MV-4-11 (cell line): ENCODE measurements at places on chromosomes 5 and 9.

GRCh38 chr9:73167614-73168013 lies 15.9 kb downstream of the ANXA1 start:
- DNase-seq: no peak

- DNase-seq: no peak
Measured at GRCh38 chr5:154791535-154791934, 36.4 kb downstream of the LARP1 start.

GRCh38 chr5:62199792-62200716 lies 106.0 kb upstream of the KIF2A start:
- DNase-seq: peak; percentile 56

GRCh38 chr5:173573126-173573960 lies 43.1 kb downstream of the BOD1 start:
- peak; percentile 6 for DNase-seq

GRCh38 chr5:101278917-101279316 lies 375.8 kb upstream of the ST8SIA4 start:
- no peak for DNase-seq

DNA sequence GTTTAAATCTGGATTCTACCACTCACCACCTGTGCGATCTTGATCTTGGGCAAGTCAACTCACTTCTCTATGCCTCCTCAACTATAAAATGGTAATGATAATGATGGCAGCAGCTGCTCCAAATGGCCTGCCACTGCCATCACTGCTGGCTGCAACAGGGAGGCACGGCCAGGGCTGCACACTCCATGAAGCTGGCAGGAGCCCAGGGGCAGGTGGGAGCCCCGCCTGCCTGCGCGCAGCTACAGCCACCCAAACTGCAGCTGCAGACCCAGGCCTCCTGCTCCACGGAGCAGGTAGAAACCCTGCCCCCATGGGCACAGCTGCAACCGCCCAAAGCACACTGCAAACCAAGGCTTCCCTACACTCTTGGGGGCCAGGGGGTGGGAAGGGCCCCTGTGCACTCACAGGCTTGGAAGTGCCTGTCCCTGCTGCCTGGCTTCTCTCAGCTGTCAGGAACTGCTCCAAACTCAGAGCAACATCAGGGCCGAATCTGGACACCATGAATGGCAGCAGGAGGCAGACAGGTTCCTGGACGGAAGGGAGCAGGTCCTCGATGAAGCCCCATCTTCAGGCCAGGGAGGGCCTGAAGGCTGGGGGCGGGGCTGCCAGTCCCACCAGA lies 57.6 kb downstream of the PRELID2 start:
- no peak for DNase-seq

DNA sequence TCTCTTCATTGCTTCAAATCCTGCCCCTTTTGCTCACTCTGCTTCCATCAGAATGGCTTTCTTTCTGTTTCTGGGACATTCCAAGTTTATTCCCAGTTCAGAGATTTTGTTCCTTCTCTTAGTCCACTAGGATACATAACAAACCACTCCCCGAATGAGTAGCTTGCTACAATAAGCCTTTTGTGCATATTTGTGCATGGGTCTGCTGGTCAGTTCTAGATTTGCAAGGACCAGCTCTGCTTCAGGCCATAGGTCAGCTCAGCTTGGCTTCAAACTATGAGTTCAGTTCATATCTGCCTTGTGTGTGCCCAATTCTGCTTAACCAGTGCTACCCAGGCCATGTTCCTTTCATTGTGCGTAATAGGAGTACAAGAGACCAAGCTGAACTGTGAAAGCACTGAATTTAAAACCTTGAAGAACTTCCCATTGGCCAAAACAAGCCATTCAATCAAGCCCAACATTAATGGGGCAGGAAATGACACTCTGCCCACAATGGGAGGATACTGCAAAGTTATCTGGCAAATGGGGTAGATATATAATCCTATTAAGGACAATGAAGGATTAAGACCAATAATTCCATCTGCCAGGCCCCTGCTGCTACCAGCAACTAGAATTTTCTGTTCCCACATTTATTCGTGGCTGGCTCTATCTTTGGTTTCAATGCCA lies 328.8 kb downstream of the PRELID2 start:
- no peak for DNase-seq
